A549 treated with CORT108297 at 1 μM for 4 hours (cell line): ENCODE measurements at places on chromosomes 3 and 15. TPM values are rescaled to one million over a fixed set of nuclear protein-coding genes. Genes with fewer than 3 reads are reported as not detected.

The TMEM212 gene
- not detected in 5 replicates for total RNA-seq

The HRH1 gene
- total RNA-seq: 7.6 to 9.0 TPM (median 8.1 TPM) in 5 replicates

The TMEM45A gene
- 2.0 to 2.4 TPM (median 2.4 TPM) in 5 replicates for total RNA-seq

The TBCCD1 gene
- 5.4 to 7.5 TPM (median 6.4 TPM) in 5 replicates for total RNA-seq

The FSTL1 gene
- total RNA-seq: 49.9 to 91.3 TPM (median 71.1 TPM) in 5 replicates
